ENCODE measurements at places on chromosomes 12 and 14. TPM values are rescaled to one million over a fixed set of nuclear protein-coding genes. Genes with fewer than 3 reads are reported as not detected.

The MIP gene
- not detected for total RNA-seq

The USP15 gene
- 56.3 TPM for total RNA-seq

GRCh38 chr12:34257093-34257492 lies 234.8 kb downstream of the ALG10 start:
- no peak for DNase-seq

- no peak for DNase-seq
These were observed 220.7 kb upstream of the DIO3 start for GRCh38 chr14:101340556-101340955.

DNA sequence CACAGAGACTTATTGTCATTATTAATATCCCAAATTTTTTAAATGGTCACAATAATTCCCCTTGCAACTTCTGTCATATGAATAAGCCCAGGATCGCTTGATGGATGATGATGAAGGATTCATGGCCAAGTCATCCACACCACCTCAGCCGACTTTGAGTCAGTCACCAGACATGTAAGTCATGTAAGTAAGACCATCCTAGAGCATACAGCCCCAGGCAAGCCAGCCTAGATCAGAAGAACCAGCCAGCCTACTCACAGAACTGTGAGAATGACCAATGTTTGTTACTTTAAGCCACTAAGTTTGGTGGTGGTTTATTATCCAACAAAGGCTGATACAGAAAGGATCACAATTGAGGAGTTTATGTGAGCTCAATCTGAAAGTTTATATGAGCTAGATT lies 341.8 kb downstream of the NRXN3 start:
- DNase-seq = peak; percentile 8

The RHEBL1 gene
- 0.26 TPM for total RNA-seq

The ADAM20 gene
- total RNA-seq = 2.6 TPM

DNA sequence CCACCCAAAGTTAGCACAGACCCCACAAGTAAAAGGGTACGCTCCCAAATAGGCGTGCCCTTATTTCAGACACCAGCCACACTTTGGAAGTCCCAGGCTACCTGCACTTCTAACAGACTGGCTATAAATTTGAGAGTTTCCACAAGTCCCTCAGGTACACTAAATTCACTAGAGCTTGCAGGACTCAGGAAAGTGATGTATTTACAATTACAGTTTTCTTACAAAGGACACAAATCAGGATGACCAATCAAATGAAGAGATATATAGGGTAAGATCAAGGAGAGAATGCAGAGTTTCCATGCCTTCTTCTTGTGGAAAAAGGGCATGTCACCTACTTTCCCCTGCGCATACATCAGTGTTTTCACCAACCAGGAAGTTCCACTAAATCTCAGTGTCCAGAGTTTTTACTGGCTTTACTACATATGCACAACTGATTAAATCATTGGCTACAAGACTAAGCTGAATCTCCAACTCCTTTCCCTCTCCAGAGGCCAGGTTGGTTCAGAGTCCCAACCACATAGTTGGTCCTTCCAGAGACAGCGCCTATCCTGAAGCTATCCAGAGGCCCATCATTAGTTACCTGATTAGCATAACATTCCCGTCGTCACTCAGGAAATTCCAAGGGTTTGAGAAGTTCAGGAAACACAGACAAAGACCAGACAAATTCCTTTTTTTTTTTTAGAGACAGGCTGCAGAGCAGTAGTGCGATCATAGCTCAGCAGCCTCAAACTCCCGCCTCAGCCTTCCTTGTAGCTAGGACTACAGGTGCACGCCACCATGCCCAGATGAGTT lies 84.2 kb downstream of the DENND5B start:
- peak; percentile 73 for DNase-seq

The ASB2 gene
- total RNA-seq = 0.26 TPM

DNA sequence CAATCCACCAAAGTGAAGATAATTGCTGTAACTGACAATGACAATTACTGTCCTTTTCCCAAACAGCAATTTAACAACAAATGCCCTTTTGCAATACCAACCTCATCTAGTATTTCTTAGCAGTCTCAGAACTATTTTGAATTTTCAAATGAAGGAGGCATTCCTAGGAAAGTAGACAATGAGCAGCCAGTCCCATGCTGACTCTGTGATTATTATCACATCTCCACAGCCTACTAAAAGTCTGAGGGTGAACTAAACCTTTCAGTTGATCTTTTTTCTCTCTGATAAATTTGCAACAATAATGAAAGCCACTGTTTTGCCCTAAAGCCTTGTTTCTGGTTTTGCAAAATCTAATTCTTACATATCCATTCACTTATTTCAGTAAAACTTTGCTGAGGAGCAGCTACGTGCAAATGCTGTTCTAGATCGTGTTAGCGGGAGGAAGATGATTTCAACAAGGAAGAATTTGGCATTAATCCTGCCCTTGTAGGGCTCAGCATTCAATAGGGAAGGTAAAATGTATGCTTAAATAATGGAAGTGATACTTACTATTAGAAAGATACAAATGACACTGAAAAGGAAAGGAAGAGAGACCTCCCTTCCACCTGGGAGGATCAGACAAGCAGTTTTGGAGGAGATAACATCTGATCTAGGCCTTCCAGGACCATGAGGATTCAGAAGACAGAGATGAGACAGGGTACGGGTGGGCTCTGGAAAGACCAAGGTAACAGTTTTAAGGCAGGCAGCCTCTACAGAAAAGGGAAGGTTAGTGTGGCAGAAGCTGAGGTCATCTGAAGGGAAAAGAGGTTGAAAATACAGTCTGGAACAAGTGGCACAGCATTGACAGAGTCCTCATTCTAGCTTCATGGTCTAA lies 47.4 kb downstream of the SLC38A1 start:
- peak; percentile 58 for DNase-seq

DNA sequence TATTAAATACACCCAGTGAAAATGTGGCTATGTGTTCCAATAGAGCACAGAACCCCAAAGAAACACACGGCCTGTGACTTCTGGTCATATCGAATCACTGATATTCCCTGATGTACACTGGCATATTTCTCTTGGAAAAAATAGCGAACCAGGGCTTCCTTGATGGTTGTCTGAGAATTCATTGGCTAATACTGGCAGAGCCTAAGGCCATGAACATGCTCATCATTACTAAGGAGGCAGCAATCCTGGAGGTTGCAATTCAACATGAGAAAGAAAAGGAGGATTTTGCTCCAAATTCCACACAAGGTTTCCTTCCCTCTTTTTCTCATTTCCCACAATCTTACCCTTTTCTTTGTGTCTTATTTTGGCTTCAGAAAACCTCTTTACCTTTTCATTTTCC lies 212.9 kb upstream of the HMGA2 start:
- DNase-seq = peak; percentile 28

- no peak for DNase-seq
These were observed 208.2 kb upstream of the RTL1 start for GRCh38 chr14:101111620-101112290.

The FGF6 gene
- not detected for total RNA-seq

DNA sequence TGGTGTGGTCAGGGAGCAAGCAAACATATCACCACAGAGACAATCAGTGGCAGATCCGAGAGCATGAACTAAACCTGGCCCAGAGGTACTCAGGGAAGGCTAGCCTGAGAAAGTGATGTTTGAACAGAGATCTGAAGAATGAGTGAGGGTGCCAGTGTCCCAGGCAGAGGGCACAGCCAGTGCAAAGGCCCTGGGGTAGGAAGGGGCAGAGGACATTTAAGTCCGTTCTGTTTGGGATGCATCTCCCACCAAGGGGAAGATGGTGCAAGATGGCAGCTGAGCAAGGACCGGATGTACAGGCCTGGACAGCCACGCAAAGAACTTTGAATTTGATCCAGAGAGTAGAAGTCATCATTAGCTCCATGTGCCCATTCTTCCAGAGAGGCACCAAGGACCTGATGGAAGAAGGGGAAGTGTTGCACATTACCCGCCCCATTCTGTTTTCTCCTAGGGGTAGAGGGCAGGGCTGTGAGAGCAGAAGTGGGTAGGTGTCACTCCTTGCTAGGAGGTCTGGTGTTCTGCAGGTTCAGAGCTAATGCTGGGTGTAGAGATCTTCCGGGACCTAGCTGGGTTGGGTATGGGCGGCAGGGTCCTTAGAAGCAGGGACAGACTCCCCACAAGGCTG lies 3.9 kb downstream of the DTX1 start:
- DNase-seq = no peak

- DNase-seq = no peak
These were observed 50.0 kb downstream of the PTPRO start for GRCh38 chr12:15372352-15372751.

DNA sequence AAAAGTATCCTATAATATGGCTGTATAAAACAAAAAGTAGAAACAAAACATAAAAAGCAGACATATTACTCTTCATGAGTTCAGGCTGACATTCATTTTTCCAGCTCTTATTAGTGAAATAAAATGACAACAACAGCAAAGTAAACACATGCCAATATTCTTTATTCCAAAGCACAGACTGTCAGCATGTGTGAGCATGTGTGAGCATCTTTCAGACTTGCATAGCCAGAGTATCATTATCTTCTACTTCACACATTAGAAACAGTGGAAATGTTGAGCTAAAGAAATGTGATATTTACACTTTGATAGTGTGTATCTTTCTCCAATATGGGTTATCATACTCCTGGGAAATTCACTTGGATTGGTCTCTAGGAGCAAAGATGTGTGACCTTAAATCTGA lies 476.6 kb upstream of the TMEM132C start:
- no peak for DNase-seq

GRCh38 chr12:67077617-67078016 lies 191.5 kb upstream of the CAND1 start:
- peak; percentile 97 for DNase-seq

DNA sequence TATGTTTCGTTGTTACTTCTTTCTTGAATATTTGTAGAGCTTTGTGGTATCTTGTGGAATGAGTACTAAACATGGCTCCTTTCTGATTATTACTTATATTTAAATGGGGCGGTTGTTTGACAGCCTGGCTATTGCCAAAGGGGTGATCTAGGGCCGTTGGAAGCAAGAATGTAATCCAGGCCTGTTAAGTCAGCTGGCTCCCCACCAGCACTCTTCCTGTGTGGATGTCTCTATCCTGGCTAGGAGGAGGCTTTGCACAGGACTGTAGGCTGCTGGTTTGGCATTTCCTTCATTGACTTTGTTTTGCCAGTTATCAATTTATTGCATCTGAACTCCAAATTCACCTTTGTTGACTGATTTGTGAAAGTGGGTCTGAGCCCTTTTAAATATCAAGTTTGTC lies 5.6 kb downstream of the FAM234B start:
- no peak for DNase-seq

The KDM5A gene
- total RNA-seq = 50.1 TPM

- DNase-seq = no peak
These were observed 3.4 kb downstream of the TAMALIN start for GRCh38 chr12:52010152-52010622.

The GPR65 gene
- total RNA-seq = not detected

The TEX22 gene
- total RNA-seq = 0.38 TPM

The ERO1A gene
- 486 TPM for total RNA-seq

The PGF gene
- 56.6 TPM for total RNA-seq

The SPTB gene
- total RNA-seq = not detected

DNA sequence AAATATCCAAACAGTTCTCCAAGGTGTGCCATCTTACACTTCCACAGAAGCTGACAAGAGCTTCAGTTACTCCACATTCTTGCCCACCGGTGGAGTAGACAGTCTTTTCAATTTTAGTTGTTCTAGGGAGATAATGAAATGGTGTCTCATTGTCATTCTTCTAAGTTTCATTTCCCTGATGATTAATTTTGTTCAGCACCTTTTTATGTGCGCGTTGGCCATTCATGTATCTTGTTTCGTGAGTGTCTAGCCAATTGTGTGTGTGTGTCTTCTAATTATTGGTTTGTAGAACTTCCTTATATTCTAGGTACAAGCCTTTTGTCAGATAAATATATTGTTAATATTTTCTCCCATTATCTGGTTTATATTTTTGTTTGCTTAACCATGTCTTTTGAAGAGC lies 63.1 kb downstream of the GLT1D1 start:
- no peak for DNase-seq

DNA sequence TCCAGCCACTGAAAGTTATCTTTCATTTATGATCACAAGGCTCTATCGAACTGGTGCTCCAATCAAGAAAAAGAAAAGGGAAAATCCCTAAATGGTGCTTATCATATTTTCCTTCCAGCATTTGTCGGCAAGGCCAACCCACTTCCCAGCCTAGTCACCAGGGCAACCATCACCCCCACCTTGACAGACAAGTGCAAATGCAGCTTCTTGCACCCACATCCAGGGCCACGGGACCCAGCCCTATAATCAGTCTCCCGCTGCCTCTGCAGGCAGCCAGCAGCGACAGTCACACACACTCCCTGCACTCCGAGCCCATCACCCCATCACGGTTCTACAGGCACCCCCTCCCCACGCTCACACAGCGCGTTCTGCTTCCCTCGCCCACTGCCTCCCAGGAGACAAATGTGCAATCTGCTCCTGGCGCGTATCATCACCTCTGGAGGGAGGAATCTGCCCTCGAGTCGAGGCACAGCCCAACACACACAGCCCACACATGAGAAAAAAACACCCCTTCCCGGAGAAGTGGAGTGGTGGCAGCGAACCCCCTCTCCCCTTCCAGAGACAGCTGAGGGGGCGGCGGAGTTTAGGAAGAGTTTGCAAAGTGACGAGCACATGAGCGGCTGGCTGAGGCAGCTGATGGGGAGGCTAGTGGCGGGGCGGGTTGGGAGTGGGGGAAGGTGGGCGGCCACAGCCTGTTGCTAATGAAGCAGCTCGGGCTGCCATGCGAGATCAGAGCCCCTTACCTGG lies 9.3 kb upstream of the PPP4R4 start:
- DNase-seq = no peak

GRCh38 chr12:72957454-72957853 lies 685.3 kb downstream of the TRHDE start:
- peak; percentile 35 for DNase-seq

GRCh38 chr12:105264771-105265170 lies 28.8 kb upstream of the APPL2 start:
- DNase-seq = no peak

DNA sequence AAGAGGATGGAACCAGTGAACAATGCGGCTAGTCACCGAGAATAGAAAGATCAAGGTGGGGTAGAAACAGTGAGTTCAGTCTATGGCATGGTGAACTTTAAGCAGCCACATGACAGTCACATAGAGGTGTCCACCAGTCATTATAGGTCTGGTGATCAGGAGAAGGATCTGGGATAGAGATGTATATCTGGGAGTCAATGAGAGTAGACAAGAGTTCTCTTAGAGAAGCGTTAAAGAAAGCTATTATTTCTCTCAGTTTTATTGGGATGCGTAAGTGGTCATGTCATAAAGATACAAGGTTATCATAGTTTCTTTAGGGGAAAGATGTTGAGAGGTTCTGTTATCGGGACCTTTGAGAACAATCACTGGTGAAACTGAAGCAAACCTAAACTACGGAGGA lies 136.1 kb upstream of the SLC38A2 start:
- no peak for DNase-seq

GRCh38 chr12:90989686-90990111 lies 15.1 kb downstream of the EPYC start:
- no peak for DNase-seq

The KRT76 gene
- total RNA-seq = not detected

- DNase-seq = no peak
These were observed 5.6 kb downstream of the TCP11L2 start for GRCh38 chr12:106308121-106308520.
